ENCODE measurements at places on chromosomes 2 and 18.

- DNase-seq, result no peak
Observed at GRCh38 chr2:229443546-229444268, 172.6 kb upstream of the PID1 start.

GRCh38 chr2:128373451-128374000, 54.9 kb upstream of the HS6ST1 start:
- DNase-seq, result no peak

GRCh38 chr2:69720404-69720803, 21.5 kb upstream of the ANXA4 start:
- peak; percentile 57 for DNase-seq

DNA sequence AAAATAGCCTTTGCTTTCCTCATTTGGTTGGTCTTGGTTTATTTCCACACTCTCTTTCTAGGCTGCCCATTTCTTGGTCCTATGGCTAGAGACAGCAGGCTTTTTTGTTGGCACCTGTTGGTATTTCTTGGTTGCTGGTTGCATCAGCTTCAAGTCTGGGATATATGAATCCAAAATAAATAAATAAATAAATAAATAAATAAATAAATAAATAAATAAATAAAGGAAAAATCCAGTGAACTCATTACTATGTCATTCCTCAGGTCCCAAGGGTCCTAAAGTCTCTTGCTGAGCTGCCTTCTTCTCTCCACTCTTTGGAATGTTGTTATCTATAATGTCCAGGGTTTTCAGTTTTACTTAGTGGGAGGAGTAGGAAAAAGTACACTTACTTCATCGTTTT, 165.9 kb upstream of the MEX3C start:
- no peak for DNase-seq

GRCh38 chr2:37902991-37903390, 22.1 kb upstream of the RMDN2 start:
- DNase-seq, result no peak

DNA sequence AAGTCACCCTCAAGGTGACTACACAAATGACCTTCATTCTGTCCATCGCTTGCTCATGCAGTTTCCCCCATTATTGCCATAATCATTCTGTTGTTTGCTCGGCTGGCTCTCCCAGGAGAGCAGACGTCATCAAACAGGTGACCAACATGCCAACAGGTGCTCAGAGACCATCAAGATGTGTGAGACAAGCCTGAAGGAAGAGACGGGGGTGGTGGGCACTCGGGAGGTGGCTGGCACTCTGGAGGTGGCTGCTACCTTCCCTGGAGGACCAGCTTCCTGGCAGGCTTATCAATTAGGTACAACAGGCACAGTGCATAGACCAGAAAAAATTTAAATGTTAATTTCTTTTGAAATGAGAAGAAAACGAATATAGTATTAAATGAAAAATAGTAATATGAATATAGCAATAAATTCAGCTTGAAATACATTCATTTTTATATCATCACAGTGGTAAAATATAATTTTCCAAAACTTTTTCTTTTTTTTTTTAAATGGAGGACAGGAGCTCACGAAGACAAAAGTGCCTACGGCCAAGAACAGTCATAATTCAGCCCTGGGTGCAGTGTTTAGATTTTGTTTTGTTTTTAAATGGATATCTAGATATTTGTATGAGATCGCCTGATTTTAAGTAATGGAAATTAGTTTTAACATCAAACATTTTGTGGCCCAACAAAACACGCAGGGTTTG, 16.9 kb upstream of the HAAO start:
- no peak for DNase-seq

GRCh38 chr2:108580050-108580449, 45.8 kb downstream of the LIMS1 start:
- no peak for DNase-seq

GRCh38 chr2:127455566-127456493, 37.6 kb downstream of the PROC start:
- DNase-seq, result no peak

- DNase-seq, result no peak
Observed at GRCh38 chr2:160201849-160202539, 1.9 kb upstream of the ITGB6 start.

- no peak for DNase-seq
Observed at GRCh38 chr2:8132879-8133278, 549.0 kb upstream of the ID2 start.

GRCh38 chr2:19979932-19980331, 10.0 kb downstream of the WDR35 start:
- no peak for DNase-seq
